ENCODE measurements at places on chromosomes 3 and 15.

- DNase-seq: no peak
Observed at GRCh38 chr3:16350597-16351318, 85.7 kb downstream of the OXNAD1 start.

GRCh38 chr3:124845406-124845805 lies 41.8 kb downstream of the ITGB5 start:
- peak; percentile 36 for DNase-seq

DNA sequence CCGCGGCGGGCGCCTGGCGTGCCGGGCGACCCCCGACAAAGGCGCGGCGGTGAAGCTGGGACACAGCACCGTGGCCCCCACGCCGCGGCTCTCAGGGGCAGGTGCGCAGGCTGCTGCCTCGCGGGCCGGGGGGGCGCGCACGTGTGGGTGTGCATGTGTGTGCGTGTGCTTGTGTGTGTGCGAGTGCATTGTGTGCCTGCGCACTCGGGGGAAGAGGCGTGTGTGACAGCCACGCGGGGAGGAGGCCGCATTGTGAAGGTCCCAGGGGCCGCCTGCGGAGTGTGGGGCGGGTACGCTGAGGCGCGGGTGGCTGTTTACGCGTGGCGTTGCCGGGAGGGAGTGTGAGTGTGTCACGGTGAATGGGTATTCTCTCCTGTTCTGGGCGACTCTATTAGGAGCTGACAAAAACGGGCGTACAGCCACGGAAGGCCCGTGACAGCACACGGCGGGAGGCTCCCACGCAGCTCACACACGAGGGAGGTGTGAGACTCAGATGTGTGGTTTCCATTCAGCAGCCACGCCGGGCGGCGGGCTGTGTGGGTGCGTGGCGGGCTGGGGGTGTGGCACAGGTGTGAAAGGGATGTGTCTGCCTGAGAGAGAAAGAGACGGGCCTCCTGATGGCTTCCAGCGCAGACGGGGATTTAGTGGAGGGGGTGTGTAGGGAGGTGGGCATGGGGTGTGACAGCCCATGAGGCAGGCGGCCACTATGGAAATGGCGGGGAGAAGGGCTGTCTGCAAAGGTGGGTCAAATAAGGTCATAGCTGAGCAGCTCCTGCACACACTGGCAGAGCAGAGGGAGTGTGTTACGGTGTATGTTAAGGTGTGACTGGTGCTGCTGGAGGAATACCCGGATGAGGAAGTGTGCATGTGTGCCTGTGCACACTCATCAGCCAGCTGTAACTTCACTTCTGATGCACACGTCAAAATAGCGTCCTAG lies 750 bp downstream of the PODXL2 start:
- no peak for DNase-seq

GRCh38 chr15:99435877-99436541 lies 129.8 kb upstream of the MEF2A start:
- DNase-seq: no peak

DNA sequence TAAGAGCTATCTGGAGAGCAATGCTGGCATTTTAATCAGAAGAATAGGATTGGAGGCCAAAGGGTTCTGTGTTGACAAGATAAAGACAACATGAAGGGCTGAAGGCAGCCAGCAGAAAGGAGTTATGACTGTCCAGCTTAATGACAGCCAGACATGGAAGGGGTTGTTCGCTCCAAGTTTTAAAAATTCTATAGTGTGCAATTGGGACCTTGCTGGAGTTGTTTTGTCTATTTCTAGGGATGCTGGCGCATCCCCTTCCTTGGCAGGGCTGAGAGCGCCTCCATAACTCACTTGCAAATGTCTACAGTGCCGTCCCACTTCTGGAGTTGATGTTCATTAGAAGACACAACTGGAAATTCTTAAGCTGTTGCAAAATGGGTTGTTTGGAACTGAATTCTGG lies 200.7 kb downstream of the TLE3 start:
- DNase-seq: peak; percentile 46
